ENCODE measurements at places on chromosomes 6 and 20.

DNA sequence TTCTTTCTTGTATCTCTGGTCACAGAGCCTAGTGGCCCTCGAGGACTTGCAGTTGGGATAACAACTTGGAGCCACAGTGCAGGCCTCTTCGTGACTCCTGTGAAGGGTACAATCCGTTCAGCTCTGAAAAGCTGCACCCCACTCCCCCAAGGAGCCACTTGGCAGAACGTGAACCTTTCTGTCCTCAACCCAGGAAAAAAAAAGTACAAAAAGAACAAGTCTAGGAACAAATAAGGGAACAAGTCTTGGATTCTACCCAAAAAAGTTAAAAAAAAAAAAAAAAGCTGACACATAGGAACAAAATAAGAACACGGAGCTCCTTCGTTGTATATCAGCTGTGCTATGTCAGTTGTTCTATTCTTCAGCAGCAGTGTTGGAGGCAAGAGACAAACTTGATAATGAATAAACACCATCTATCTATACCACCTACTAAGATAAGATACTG lies 77.9 kb upstream of the TULP1 start:
- no peak for DNase-seq

- no peak for DNase-seq
Observed at GRCh38 chr6:32064706-32065105, 26.5 kb downstream of the CYP21A2 start.

DNA sequence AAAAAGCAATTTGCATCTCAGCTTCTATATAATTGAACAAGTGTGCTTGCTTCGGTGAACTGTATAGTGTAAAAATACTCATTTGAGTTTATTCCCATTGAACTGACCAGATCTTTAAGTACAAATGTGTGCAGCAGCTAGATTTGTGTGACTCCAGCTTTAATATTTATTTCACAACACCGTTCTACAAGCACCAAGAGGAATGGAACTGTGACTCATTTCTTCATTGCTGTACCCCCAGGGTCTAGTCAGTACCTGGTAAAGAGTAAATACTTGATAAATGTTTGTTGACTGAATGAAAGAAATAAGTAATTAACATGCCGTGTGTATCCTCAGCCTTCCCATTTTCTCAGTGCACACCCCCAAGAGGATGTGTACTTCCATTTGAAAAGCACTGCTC lies 464.8 kb downstream of the CBLN4 start:
- DNase-seq: no peak

- peak; percentile 57 for DNase-seq
Observed at GRCh38 chr20:40414843-40415615, 274.0 kb downstream of the MAFB start.

Data from breast epithelium (tissue), 4 donors.